ENCODE measurements at places on chromosomes 5 and 9.

- DNase-seq: peak; percentile 67
Measured at GRCh38 chr5:106956886-106957285, 713.9 kb downstream of the EFNA5 start.

DNA sequence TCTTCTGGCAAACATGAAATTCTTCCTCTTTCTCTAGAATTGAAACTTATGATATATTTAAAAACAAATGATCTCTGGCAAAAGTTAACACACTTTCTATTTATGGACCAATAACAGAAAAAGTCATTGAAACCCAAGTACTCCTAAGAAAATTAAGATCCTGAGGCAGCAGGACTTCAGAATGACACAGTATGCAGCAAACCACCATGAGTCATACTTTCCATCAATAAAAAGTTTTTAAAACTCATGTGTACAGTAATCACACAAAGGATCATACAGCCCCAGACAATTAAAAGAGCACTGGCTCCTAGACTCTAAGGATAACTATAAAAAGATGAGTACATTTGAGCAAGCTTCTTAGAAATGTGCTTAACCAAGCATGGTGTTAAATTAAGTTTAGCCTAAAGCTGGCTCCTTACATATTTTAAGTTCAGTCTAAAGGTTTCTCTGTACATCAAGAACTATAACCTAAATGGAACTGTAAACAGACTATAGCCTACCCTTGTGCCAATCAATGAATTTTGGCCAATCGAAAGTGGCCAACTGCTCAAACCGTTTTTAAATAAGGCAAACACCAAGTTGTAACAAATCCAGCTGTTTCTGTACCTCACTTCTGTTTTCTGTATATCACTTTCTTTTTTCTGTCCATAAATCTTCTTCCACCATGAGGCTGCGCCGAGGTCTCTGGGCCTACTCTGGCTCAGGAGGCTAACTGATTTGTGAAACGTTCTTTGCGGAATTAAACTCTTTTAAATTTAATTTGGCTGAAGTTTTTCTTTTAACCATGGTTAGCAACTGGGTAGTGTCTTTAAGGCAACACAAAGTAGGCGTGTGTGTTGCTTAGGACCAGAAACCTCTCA is 232.1 kb upstream of the PIK3R1 start:
- DNase-seq: no peak

DNA sequence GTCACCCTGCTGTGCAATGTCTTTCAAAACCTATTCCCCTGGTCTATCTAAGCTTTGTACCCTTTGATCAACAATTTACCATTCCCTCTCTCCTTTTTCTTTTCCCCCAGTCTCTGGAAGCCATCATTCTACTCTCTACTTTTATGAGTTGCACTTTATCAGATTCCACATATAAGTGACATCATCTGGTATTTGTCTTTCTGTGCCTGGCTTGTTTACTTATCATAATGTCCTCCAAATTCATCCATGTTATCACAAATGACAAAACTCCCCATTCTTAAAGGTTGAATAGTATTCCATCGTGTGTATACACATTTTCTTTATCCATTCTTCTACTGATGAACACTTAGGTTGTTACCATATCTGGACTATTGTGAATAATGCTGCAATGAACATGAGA is 344.2 kb upstream of the CCNH start:
- DNase-seq: no peak

GRCh38 chr5:5710471-5710870 is 288.0 kb downstream of the ICE1 start:
- no peak for DNase-seq

DNA sequence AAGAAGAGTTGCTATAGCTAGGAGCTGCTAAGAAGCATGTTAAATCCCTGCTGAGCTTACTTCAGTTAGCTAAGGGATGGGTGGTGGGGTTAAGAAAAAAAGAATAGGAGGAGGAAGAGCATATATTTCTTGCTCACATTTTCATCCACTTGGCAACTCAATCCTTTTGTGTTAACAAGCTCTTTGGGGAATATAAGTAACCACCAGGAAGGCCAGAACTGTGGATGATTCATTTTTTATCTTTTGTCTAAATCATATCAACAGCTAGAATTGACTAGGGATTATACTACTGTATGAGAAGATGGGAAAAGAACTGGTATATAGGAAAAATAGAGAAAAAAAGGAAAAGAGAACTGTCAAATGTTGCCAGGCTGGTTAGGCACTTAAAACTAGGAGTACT is 555.3 kb upstream of the ARRDC3 start:
- no peak for DNase-seq

DNA sequence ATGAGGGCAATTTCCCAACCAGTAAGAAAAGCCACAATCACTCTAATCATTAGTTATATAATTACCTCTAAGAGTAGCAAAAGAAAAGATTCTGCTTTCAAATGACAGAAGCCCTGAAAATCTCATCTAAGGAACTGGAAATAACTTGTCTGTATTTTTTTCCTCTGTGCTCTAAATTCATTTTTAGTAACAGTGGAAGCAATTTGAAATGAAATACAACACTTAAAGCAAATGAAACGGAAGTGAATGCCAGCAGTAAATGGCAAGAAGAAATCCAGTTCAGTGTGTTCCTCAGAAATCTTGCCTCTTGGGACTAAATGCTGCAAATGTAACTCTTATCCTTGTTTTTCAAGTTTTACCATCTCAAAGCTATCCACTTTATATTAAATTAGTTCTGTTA is 294.9 kb downstream of the TAF11L14 start:
- peak; percentile 49 for DNase-seq

DNA sequence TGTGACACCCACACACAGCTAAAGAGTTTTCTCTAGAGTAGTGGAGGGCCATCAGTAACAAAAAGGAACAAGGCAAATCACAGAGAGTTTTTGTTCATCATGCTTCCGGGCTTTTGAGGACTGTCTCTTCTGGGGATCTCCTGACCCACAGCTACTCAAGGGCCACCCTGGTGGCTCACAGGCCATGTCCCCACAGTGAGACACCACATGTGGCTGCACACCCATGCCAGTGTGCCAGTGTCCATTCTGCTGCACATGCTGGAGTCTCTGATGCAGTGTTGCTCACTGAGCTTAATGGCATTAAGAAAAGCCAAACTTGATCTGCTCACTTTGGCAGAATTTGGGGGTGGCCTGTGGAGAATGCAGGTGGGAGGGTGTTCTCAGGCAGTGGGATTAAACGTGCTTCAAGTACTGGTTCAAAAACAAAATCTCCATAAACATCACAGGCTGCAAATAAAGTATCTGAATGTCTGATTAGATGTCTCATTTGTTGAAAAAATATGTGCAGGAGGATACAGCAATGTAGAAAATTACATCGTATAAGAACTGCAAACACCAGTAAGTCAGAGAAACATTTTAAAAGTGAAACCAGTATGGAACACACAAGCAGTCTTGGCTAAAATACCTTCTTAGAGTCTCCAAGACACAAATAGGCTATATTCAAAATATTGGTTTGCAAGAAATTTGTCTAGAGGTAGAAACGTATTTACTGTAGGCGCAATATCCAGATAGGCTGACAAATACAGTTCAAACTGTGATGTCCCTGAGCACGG is 11.0 kb downstream of the FREM1 start:
- DNase-seq: no peak

Data from NCI-H2171 treated with DMSO at 0.1 percent for 48 hours (cell line).